ENCODE measurements at places on chromosomes 13 and 19.

GRCh38 chr19:55546011-55546410, 668 bp upstream of the SBK3 start:
- no peak for DNase-seq

DNA sequence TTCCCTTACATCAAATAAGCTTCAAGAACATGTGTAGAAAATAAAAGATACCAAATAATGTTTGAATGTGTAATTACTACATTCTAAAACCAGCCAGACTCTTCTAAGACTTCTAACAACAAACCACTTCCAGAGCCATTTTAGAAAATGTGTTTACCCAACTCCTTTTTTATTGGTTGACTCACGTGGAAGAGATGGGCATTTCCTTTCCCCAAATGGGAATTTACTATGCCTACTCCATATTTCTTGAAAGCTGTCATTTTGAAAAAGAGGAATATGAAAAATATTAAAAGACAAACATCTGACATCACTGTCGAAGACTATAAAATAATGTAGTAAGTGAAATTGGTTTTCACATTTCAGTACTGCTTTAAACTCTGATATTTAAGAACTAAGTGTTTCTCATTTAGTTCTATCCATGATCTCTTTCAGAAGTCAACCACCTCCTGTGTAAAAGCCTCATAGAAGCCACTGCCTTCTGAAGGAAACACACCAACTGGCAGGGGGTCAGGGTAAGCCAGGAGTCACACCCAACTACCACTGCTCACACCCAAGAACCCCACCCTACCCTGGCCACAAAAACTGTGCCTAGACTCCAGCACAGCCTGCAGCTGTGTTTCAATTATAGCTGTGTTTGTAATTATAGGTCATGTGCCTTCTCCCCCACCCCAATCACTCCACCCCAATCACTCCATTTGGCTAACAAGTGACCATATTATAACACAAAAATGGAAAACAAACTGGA, 86.8 kb downstream of the UBL3 start:
- no peak for DNase-seq

- DNase-seq = no peak
Measured at GRCh38 chr19:13164343-13165161, 14.3 kb downstream of the IER2 start.

GRCh38 chr13:105087945-105088344, 1447.5 kb downstream of the EFNB2 start:
- DNase-seq = no peak

DNA sequence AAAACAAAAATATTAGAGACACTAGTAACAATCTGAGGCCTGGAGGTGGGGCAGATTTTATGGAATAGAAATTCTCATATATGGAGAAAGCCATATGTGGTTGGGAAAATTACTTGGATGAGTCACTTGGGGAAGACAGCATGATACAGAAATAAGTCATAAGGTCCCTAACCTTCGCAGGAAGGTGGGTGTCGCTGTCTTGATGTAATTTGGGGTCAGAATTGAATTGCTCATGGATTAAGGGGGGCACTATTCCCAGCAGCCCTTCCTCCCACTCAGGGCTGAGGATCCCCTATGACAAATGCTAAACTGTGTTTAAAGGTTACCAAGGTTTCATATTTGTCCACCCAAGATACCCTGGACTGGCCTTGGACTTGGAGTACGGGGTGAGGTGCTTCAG, 5.0 kb downstream of the RDH8 start:
- no peak for DNase-seq

DNA sequence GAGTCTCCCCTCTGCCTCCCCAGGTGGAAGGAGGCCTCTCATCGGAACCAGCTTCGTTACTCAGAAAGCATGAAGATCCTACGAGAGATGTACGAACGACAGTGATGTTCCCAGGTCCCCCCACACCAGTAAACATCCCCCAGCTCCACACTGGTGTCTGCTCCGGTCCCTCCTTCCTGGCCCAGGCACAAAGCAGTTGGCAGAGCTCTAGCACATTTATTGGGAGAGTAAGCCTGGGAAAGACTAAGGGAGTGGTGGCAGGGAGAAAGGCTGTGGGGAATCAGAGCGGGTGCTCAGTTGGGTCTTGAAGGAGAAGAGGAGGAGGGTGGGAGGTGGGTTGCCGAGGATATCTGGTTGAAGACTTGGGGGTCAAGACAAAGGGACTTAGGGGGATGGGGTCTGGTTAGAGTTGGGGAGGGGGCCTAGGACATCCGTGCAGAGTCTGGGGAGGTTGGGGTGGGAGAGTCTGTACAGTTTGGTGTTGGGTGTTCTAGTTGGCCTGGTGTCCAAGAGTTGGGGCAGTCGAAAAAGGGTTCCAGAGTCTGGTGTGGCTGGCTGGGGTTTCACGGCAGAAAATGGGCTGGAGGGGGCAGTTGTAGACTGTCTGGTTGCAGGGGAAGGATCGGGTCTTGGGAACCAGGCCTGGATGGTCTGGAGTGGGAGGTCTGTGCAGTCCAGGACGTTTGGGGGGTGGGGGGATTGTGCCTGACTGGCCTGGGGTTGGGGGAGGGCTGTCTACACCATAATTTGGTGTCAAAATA, 2.3 kb downstream of the HSPB6 start:
- DNase-seq = no peak

DNA sequence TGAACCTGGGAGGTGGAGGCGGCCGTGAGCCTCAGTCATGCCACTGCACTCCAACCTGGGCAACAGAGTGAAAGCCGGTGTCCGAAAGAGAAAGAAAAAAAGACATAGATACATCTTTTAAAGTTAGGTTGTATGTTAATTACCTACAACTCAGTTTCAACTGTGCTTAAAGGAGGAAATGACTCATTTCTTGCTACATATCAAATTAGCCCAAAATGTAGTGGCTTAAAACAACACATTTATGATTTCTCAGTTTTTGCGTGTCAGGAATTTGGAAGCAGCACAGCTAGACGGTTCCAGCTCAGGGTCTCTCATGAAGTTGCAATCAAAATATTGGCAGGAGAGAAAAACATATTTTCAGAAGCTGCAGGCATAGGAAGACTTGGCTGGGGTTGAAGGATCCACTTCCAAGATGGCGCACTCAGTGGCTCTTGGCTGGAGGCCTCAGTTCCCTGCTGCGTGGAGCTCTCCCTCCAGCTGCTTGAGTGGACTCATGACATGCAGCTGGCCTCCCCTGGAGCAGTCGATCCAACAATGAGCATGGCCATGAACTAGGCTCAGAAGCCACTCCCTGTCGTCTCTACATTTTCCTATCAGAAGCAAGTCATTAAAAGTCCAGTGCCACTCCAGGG, 7.1 kb downstream of the LDLR start:
- DNase-seq = no peak

- no peak for DNase-seq
Measured at GRCh38 chr13:66329988-66330451, 900.1 kb downstream of the PCDH9 start.

DNA sequence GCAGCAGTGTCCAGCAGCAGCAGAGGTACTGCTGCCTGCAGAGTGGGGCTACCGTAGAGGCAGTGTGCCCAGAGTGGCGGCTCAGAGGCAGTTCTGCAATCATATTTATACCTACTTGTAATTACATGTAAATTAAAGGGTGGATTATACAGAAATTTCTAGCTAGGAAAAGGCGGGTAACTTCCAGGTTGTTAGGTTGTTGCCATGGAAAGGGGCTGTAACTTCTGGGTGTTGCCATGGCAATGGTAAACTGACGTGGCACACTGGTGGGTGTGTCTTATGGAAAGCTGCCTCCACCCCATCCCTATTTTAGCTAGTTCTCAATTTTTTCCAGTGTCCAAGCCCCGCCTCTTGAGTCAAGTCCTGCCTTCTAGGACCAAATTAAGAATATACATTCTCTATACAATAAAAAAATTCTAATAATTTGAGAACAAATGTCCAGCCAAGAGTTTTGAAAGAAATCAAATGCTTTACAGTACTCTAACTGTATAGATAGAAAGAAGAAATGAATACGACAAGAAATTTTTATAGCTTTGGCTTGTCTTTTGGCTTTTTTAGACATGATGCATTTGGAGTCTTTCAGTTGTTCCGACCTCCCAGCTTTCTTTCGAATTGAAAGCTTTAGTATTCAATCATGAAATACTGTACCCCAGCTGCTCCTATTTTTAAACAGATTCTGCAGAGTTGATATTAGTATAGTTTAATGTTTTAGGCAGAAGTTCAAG, 816.6 kb downstream of the DIAPH3 start:
- no peak for DNase-seq

DNA sequence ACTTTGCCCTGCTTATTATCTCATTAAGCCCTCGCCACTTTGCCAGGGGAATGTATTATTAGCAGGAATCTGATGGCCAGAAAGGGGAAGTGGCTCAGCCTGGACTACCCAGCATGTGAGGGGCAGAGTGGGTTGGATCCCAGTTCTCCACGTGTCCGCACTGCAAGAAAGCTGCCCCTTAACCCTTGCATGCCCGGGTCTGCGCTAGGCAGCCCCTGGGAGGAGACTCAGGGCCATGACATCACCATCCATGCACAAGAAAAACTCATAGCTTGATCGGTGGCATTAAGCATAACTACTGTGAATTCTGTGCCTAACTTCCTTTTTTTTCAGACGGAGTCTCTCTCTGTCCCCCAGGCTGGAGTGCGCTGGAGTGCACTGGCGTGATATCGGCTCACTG, 8.9 kb downstream of the CACNG8 start:
- DNase-seq = no peak

DNA sequence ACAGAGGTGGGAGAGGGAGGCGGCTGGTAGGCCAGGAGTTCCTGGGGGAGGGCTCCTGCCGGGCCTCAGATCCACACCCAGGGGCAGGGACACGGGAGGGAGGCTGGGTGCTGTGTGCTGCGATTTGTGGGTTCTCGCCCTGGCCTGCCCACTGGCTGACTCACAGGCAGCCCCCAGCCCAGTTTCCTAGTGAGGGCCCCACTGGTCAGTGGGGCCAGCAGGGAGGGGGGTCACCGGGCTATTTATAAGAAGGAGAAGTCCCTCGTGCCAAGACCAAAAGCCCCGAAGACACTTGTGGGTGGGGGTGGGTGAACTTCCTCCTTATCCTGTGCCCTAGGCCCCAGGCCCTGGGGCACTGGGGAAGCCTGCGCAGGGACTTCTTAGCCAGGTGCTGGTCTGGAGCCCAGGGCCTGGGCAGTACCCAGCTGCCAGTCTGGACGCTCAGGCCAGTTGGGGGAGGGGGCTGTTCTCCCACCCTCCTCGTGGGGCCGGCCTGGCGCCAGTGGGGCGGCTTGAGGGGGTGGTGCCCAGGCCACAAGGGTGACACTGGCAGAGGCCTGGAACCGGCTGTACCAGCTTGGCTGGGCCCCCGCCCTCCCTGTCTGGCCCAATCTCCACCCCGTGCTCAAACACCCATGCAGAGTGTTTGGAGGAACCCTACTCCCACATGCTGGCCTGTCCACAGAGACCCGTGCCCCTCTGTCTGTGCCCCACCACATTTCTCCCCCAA, 5.0 kb upstream of the JUNB start:
- DNase-seq = no peak

DNA sequence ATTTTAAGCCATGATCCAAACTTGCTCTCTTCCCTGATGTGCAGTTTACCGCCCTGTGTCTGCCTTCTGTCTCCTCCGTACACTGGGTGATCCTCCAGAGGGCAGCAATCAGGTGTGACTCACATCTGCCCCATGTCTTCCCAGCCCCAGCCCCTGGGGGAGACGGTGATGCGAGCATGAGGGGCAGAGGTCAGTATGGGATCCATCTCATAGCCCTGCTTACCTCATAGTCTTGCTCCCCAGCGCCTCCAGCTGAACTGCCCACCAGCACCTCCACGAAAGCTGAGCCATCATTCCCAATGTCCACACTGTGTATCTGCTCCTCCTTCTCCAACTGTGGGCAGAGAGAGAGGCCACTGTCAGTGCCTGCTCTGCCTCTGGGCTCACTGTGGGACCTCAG, 14.6 kb downstream of the XRCC1 start:
- DNase-seq = no peak

DNA sequence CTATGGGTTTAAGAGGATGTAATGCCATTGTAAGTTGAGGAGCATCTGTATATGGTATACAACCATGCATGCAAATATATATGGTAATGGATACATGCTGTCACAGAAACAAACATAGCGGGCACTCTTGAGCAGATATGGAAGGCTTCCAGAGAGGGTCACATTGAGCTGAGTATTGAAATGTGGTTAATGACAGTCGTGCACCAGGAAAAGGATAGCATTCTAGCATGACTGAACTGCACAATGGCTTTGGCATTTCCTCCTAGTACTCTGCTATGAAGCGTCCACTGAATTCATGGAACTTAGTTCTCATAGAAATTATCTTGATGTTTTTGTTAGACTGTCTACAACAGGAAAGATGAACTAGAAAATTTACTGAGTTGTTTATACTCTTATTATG, 25.2 kb downstream of the DGKH start:
- no peak for DNase-seq

- DNase-seq = no peak
Measured at GRCh38 chr13:109465148-109465547, 321.2 kb downstream of the IRS2 start.

DNA sequence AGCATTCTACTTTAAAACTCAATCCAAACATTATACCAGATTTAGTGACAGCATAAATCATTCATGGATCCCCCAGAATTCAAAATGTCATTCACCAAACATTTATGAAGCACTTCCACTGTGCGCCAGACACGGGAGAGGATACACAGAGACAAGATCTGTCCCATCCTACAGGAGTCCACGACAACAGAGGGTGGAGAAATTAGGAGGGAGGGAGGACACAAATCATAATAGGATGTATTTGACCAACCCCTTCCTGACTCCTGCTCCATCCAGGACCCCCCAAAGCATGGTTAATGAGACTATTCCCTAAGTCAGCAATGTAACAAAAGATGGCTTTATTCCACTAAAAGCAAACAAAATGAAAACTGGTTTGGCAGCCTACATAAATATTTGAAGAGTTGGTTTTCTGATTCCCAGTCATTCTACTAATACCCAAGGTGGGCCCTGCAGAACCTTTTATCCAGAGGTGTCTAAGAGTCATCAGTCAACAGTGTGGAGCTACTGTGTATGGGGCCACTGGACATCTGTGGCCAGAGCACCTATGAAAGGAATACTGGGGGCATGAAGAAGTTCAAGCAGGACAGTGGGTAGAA, 62.8 kb upstream of the DOCK9 start:
- DNase-seq = no peak

DNA sequence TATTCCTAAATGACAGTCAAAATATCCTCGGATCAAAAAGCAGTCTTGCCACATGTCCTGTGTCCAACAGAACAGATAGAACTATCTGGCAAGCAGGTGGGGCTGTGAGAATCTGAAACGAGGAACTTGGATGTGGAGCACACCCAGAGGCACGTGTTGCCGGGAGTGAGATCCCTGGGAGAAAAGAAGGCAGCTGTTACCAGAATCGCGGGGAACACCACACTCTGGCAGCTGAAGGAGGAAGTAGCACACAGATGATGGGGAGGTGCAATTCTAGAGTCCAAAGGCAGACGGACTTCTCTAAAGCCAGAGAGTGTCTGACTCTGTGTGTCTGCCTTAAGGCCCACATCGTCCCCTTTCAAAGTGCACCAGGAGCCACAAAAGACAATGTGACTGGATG, 22.3 kb downstream of the SLC7A1 start:
- DNase-seq = no peak

GRCh38 chr13:88303157-88303556, 632.0 kb downstream of the SLITRK5 start:
- no peak for DNase-seq

- DNase-seq = no peak
Measured at GRCh38 chr19:6794686-6795431, 22.4 kb downstream of the VAV1 start.

GRCh38 chr19:39637891-39638290, 17.8 kb upstream of the LGALS16 start:
- DNase-seq = no peak

Data from caudate nucleus (tissue), 63 donors.